ENCODE measurements at places on chromosomes 3 and 15.

GRCh38 chr3:148162132-148162531 lies 535.6 kb upstream of the AGTR1 start:
- DNase-seq, result no peak

GRCh38 chr15:89399238-89400115 lies 64.9 kb upstream of the POLG start:
- peak; percentile 66 for DNase-seq

DNA sequence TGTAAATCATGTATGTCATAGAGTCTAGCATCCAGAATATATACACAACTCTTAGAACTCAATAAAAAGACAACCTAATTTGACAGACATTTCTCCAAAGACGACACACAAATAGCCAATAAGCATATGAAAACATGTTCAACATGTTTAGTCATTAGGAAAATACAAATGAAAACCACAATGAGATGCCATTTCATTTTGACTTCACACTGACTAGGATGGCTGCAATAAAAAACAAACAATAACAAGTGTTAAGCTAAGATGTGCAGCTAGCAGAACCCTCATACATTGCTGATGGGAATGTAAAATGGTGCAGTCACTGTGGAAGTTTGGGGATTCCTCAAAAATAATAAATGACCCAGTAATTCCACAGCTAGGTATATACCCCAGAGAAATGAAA lies 16.4 kb downstream of the SPG11 start:
- no peak for DNase-seq

DNA sequence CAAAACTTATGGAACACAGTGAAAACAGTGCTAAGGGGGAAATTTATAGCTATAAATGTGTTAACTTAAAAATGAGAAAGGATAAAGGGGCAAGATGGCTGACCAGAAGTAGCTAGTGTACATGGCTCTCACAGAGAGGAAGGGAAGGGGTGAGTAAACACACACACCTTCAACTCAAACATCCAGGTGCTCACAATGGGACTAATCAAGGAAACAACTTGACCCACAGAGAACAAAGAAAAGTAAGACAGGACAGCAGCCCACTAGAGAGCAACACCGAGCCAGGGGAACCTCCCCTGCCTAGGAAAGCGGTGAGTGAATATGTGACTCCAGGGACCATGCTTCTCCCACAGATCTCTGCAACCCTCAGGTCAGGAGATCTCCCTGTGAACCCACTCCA lies 85.0 kb upstream of the UBP1 start:
- DNase-seq, result no peak

- peak; percentile 50 for DNase-seq
These were observed 91.8 kb upstream of the PFN2 start for GRCh38 chr3:150062492-150062891.

DNA sequence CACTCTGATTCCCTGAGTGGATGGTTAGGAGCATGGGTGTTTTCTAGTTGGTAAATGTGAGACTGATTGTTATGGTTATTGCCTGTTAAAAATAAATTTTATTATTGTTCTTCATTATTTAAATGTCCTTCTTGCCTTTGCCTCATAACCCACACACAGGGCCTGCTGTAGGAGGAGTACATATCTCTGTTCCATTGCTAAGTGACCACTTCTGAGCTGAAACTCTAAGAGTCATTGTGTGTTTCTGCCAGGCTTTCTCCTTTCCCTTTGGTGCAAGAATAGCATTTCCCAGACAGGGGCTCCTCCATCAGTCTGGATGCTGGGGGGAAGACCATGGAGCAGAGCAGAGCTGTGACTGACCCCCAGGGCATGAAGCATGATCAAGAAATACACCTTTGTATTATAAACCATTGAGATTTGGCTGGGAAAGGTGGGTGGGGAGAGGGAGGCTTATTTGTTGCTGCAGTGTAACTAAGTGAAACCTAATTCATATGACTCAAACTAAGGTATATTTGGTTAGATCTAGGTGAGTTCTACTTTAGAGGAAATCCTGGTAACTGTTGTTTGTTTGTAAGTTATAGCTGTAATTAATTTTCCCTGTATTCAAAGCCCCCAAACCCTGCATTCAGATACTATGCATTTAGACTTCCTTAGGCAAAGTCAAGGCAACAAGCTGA lies 137.4 kb downstream of the TGFBR2 start:
- DNase-seq, result no peak

- no peak for DNase-seq
These were observed 619.5 kb upstream of the CBLB start for GRCh38 chr3:106488331-106488730.

- DNase-seq, result no peak
These were observed 3.9 kb upstream of the MUSTN1 start for GRCh38 chr3:52838561-52839267.

- DNase-seq, result peak; percentile 24
These were observed 627 bp downstream of the ACAD11 start for GRCh38 chr3:132659000-132659364.

- DNase-seq, result no peak
These were observed 923.1 kb downstream of the TBL1XR1 start for GRCh38 chr3:176274161-176274560.

- no peak for DNase-seq
These were observed 25.1 kb upstream of the GABPB1 start for GRCh38 chr15:50380089-50380488.

GRCh38 chr3:30273304-30274072 lies 332.9 kb upstream of the TGFBR2 start:
- no peak for DNase-seq

DNA sequence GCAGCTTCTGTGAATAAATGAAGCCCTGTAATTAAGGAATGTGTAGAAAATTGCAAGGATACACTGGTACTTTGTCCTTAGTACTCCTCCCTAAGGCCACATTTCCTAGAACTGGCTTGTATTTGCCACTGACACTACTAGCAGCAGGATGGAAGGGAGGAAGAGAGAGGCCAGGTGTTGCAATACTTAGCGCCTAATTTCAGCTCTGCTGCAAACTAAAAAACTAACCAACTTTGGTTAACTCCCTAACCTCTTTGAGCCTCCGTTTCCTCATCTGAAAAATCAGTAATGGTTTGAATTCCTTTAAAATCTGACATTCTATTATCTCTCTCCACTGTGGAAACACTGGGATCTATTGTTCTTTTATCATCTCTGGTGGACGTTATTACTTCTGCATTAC lies 257.0 kb downstream of the SV2B start:
- DNase-seq, result no peak

DNA sequence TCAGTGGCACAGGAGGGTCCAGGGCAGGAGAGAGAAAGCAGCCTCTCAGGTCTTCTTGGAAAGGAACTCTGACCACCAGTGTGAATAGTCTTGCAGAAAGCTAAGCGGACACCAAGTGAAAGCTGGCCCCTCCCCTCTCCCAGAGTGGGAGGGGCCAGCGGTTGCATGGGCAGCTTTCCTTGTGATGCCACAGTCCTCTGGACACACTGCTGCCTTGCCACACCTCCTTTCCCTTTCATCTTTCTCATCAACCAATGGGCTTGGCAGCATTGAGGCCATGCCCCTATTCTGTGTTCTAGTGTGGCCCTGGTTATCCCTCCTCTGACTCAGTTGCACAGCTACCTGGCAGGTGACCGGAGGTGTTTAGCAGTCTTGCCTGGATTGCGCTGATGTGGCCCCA lies 49.7 kb upstream of the GOLGA6B start:
- DNase-seq, result peak; percentile 15

DNA sequence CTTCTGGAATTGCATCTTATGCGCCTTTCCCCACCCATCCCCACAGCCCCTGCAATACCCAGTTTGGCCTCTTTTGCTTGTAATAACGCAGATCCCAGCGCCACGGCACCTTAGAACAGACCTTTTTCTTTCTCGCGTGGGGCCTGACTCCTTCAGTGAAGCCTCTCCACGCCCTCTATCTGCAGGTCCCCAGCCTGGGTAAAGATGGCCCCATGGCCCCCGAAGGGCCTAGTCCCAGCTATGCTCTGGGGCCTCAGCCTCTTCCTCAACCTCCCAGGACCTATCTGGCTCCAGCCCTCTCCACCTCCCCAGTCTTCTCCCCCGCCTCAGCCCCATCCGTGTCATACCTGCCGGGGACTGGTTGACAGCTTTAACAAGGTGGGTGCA lies 594 bp downstream of the CRELD1 start:
- no peak for DNase-seq

- peak; percentile 45 for DNase-seq
These were observed 318.4 kb upstream of the COL8A1 start for GRCh38 chr3:99319961-99320360.

GRCh38 chr3:186567072-186567921 lies at the start of gene TBCCD1:
Gene TBCCD1, minus strand, starts transcription at chr3:186567339. Its CDS starts 3,010 bp downstream, at chr3:186564329.
- peak; percentile 95 for DNase-seq

DNA sequence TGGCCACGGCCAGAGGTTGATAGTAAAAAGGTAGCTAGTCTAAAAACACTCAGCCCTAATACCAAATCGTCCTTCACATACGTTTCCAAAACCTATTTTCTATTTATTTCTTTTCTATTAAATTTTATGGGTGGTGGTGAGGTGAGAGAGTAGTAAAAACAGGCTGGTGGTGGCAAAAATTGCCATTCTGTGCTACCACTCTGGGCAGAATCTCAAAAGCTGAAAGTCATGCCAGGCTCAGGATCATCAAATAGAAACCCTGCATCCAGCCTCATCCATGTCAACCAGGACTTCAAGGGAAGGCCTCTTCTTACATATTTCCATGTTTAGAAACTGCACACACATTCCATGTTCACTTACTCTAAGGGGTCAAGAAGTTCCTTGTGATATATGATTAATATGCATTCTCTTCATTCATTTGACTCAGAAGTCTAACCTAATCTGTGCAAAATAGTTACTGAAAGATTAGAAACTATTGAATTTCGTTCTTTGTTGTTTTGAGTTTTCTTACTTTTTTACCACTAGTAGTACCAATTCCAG lies 153.1 kb downstream of the TNIK start:
- DNase-seq, result no peak

GRCh38 chr3:13577181-13578121 lies 28.5 kb downstream of the FBLN2 start:
- DNase-seq, result no peak

- DNase-seq, result no peak
These were observed 153.5 kb downstream of the CLSTN2 start for GRCh38 chr3:140088513-140088912.

DNA sequence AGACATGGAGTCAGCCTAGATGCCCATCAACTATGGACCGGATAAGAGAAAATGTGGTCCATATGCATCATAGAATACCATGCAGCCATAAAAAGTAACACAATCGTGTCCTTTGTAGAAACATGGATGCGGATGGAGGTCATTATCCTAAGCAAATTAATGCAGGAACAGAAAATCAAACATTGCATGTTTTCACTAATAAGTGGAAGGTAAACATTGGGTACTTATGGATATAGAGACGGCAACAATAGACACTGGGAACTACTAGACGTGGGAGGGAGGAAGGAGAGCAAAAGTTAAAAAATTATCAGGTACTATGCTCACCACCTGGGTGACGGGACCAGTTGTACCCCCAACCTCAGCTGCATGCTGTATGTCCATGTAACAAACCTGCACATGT lies 2.5 kb downstream of the PLD1 start:
- DNase-seq, result no peak

DNA sequence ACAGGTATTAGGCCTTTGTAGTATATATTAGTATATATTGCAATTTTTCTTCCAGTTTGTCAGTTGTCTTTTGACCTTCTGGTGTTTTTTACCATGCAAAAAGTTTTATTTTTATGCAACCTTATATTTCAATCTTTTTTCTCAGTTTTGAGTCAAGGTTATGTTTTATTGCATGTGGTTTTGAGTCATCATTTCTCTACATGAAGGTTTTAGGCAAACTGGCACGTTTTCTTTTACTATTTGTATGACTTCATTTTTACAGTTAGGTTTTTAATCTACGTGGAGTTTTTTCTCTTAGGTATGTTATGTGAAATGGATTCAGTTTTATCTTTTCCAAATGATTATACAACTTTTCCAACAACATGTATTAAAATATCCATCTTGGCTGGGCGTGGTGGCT lies 36.8 kb upstream of the TCAIM start:
- no peak for DNase-seq

DNA sequence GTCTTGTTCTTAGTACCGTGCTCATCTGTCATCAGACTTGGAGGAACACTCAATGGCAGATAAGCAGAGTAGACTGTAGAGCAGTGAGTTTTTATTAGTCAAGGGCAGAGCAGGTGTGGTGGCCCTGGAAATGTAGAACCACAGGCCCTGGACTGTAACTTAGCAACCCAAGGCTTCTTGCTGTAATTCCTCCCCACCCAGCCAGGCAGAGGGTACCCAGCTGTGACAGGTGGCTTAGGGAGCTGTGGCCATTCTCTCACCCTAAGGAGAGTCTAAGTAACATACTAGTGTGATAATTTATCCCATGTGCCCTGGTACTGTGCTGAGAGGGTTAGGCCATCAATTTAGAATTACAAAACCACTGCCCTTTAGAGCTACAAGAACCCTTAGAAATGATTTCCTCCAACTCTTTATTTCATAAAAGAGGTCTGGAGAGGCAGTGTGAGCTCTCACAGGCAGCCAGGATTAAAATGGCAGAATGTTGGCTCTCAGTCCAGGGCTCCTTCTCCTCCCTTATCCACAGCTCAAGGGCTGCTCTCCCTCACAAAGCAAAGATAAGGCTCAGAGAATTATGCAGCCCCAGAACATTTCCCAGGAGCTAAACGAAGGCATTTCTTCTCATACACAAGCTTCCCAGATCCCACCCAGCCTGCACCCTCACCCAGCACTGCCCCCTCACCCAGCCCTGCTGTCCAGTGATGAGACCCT lies 3.0 kb downstream of the POMGNT2 start:
- DNase-seq, result no peak

DNA sequence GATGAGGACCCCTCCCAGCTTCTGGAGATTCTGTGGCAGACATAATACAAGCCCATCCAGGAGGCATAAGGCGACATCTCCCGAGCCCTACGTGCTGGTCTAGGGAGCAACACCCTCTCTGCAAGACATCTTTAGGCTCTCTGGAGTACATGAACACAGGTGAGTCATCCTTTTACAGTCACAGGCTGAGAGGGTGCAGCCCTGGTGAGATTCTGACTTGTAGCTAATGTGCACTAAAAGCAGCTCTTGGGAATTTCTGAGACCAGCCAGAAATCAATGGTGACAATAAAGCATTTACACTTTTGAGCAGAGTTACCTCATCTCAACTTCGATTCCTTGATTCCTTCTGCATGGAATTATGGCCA lies 131.1 kb downstream of the XXYLT1 start:
- peak; percentile 67 for DNase-seq

DNA sequence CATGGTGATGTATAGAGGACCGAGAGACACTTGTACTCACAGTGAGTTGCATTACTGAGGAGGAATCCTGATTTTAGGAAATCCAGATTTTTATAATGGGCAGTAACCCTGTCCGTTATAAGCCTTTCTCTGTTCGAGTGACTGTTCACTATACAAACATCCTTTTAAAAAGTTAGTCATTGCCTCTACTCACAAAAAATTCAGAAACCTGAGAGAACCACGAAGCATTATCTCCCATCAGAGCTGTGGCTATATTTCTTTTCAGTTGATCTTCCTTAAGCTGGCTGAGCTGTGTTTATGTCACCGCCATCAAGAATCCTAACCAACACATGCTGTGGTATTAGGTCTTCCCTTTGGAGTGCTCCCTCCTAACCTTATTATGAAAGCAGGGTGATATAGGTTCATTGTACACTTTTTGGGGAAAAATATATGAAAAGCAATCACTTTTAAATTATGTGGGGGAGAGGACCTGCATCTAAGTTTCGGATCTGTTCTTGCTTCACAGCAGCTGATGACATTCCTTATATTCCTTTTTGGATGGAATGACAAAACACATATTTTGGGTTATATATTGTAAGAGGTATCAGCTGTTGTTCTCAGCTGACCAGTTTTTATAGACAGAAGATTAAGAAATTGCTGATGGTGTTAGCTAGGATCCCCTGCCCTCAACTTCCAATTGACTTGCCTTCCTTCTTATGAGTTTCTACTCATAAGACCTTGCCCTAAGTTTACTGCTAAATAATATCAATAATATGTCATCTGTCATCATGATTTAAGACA lies 465.9 kb upstream of the RASGRP1 start:
- no peak for DNase-seq

Data from AG08396 (cell line).